Karpas-422 (cell line): ENCODE measurements at places on chromosomes 2 and 18.

- DNase-seq = no peak
Measured at GRCh38 chr2:240309214-240309613, 126.2 kb upstream of the GPC1 start.

GRCh38 chr2:129907256-129907998 is 72.0 kb upstream of the RAB6C start:
- DNase-seq = no peak

GRCh38 chr18:58208207-58208932 is 164.3 kb downstream of the NEDD4L start:
- no peak for DNase-seq

DNA sequence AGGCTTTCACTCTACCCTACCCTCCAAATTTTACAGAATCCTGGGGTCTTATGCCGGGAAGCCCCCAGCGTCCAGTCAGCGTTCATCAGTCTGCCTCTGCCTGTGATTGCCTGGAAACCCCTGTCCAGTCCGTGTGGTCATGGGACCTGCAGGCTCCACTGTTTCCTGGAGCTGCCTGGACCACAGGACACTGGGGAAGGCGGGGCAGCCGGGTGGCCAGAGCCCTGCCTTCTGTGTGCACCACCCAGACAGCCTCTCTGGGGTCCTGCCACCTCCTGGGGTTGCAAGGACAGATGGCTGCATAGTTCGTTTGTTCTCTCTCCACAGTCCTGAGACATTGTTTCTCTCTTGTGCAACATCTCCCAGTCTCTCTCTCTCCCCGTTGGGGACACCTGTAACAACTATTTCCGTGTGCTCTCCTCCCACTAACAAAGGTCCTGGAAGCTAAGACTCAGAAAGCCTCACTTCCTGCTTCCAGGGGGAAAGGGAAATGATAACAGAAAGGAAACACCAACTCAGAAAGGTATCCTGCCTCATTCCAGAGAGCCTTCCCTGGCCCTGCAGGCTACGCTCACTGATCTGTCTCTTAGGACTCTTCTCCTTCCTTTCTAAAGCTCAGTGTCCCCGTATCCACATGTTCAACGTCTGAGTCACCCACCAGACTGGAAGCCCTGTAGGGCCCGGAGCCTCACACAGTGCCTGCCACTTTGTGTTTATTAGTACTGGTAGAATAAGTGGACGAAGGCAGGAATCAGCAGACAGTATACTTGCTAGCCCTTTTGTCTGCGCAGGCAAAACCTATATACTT is 192.8 kb upstream of the RAB12 start:
- no peak for DNase-seq

GRCh38 chr18:76145521-76146376 is 349.3 kb downstream of the ZNF516 start:
- DNase-seq = no peak
